ENCODE measurements at places on chromosomes 5 and 9. TPM values are rescaled to one million over a fixed set of nuclear protein-coding genes. Genes with fewer than 3 reads are reported as not detected.

USP20 gene
- total RNA-seq, result 54.2 TPM

RGS14 gene
- 8.8 TPM for total RNA-seq

ORM2 gene
- not detected for total RNA-seq

- DNase-seq, result no peak
Observed at GRCh38 chr5:14181299-14181968, 38.3 kb downstream of the TRIO start.

DNA sequence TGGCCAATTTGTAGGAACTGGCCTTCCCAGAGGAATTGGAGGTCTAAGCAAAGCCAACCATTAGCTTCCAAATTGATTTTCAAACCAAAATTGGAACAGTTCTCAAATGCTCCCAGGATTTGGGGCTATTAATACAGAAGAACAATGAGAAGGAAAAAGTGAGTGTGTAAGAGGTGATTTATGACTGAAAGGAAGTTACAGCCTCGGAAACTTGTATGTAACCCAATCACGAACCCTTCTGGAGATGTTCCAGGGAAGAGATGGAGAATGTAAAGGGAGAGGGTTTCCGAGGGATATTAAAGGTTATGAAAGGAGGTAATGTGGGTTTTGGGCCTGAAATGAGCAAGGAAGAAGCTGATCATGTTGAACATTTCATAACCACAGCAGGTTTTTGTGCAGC, 93.2 kb upstream of the CXCL14 start:
- DNase-seq, result no peak

- DNase-seq, result peak; percentile 100
Observed at GRCh38 chr5:95646569-95647431, at the start of gene RFESD. Gene RFESD (plus strand): TSS chr5:95646777. CDS start chr5:95652272, 5,495 bp downstream.

DNA sequence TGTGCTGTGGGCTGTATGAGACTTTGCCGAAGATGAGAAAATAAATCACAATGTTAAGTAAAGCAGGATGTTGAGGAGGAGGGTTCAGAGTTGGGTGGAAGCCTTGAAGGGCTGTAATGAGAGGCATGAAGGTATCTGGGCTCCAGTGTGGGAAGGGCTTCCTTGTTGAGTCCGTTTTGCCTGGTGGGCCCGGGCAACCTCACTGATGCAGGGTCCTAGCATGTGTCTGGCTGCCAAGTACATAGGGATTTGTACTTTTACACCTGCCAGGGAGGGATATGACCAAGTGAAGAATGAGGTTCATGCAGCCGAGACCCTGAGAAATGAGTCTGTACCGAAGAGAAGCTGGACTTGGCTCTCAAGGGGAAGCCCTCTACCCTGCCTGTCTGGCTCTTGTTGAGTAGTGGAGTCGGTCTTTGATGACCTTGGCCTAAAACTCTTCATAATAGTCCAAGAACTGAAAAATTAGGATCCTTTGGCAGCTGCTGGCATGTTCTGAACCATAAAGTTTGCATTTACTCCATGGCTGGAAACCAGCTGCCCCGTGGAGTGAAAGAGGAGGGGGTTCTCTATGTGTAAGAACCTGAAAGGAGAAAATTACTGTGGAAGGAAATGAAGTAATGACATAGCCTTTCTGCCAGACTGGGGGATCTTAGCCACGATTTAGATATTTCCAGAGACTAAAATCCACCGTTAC, 59.0 kb upstream of the DPYSL3 start:
- no peak for DNase-seq

GRCh38 chr5:176790941-176791340, 19.4 kb upstream of the UNC5A start:
- DNase-seq, result no peak

DNA sequence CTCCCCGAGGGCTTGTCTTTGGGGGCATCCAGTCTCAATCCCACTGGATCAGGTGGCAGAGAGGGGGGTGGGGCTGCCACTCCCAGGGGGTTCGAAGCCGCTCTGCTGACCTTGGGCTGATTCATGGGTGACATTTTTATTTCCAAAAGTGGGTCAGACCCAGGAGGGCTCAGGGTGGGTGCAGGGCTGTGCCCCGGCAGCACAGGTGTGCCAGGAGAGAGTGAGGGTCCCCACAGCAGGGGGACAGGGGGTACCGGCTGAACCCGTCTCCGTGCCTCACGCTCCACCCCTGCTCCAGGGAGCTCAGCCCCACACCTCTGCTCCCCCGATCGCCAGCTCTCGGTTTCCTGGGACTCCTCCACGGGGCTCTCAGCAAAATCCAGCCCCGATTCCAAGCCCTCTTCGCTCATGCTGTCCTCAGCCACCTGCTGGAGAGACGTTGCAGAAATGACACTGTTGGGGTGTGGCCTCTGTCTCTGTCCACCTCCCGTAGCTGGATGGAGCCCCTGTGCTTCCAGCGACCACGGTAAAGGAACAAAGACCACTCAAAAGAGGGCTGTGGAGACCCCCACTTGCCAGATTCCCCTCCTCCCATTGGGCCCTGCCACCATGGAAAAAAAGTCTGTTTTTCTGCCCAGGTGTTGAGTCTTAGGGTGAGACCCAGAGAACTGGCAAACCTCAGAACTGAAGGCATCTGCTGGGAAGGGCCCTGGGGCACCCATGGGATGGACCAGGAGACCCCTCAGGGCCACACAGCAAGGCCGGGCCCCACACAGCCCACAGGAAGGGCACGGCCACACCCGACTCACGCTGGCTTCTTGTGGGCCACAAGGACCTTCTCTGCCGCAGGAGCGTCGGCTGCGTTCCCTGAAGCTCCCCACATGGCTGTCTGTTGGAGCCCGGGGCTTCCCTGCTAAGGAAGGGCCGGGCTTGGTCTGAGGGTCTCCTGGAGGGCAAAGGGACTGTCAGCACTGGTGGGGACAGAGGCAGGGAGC, 10.6 kb upstream of the QSOX2 start:
- DNase-seq, result no peak

DNA sequence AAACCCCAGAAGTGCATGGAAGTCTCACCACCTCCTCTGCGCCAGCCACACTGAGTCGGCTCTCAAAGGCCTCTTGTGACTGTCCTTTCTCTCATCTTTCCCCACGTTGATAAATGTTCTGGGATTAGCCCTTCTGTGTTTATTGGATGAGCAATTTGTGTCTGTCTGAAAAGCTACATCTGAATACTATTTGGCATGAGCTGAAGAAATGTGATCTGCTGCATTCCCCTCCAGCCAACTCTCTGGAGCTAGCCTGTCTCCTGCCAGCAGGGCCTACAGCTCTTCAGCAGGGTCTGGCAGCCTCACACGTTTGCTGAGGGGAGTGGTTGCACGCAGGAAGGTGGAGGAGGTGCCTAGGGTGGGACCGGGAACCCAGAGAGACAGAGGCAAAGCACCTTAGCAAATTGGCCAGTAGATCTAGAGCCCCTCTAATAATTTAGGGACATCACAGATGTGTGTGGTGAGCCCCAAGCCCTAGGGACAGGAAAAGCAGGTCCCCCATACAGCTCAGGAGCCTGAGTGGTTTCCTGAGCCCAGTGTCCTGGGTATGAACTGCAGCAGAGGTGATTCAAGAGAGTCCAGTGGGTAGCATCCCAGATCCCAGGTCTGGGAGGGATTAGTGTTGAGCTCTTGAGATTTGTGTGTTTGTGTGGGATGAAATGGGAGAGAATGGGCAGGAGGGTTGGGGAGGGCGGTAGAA, 20.5 kb upstream of the B4GALT1 start:
- DNase-seq, result no peak

- DNase-seq, result no peak
Observed at GRCh38 chr5:73284985-73285384, 112.0 kb downstream of the TMEM174 start.

GRCh38 chr5:95918421-95919006, 43.1 kb downstream of the ELL2 start:
- DNase-seq, result no peak

- DNase-seq, result no peak
Observed at GRCh38 chr5:31161781-31162181, 31.7 kb upstream of the CDH6 start.

All from aorta (tissue), 5 donors.